ENCODE measurements at places on chromosomes 16 and 17.

DNA sequence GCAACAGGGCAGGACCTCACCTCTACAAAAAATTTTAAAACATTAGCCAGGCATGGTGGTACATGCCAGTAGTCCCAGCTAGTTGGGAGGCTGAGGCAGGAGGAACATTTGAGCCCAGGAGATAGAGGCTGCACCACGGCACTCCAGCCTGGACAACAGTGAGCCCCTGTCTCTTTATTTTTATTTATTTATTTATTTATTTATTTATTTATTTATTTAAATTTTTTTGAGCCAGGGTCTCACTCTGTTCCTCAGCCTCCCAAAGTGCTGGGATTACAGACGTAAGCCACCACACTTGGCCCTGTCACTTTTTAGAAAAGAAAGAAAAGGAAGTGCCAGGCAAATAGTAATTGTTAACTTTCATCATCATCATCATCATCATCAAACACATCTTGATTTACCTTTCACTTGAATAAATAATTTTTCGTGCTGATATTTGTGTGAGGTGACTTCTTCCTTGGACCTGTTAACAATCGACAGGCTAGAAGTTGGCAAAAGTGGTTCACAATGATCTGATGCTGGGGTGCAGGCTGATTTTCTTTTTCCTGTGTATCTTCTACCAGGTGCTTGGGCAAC, 6.6 kb downstream of the PALB2 start:
- no peak for DNase-seq

DNA sequence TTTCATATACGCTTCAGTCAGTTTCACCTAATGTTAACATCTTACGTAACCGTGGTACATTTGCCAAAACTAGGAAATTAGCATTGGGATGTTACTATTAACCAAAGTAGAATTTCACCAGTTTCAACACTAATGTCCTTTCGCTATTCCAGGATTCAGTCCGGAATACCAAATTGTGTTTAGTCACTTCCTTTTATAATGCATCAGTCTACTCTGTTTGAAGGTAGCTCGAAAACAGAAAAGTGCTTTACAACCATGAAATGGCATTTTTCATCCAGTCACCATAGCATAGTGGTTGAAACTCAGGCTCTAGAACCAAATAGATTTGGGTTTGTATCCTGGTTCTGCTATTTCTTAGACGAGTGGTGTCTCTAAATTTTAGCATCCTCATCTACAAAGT, 29.4 kb downstream of the AP2B1 start:
- no peak for DNase-seq

DNA sequence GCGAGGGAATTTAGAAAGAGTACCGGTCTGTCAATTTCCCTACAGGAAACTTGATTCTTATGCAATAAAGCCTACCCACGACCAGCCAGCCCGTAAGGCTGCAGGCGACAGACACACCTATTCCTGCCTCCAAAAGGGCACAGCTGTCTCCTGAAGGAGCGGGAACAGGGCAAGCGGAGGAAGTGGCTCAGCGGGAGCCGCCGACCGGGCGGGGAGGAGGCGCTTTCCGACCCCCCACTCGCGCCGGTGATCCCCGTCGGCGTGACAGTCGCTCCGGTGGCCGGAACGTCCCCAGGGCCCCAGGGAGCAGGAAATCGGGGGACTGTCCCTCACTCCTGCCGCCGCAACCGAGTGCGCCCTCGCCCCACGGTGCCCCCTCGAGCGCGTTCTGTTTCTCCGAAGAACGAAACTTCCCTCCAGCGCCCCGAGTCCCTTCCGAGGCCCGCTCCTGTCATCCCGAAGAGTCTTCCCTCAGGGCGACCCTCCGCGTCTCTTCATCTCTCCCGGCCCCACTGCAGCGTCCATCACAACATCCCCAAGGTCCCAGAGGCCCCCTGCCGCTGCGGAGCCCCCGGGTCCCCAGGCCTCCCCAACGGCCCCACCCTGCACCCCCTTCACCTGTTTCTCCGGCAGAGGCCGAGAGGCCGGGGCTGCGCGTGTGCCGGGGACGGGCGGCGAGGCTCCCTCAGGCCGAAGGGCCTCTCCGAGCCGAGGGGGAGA, 421 bp downstream of the STAT3 start:
- DNase-seq, result no peak

DNA sequence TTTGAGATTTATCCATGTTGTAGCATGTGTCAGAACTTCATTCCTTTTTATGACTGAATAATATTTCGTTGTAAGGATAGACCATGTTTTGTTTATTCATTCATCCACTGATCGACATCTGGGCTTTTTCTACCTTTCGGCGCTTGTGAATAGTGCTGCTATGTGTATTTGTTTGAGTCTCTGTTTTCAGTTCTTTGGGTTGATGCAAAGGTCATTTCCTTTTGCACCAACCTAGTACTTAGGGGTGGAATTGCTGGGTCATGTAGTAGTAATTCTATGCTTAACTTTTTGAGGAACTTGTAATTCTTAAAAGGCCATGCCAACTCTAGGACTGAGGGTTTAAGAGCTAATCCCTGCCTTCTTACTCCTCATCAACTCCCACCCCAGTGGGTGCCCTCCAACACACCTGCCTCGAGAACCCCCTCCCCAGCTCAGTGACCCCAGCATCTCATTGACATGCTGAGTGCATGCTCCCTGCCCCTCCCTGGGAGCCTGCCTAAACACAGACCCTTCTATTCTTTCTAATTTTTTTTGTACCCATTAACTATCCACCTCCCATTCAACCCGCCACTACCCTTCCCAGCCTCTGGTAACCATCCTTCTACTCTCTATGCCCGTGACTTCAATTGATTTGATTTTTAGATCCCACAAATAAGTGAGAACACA, 51.2 kb downstream of the ABAT start:
- no peak for DNase-seq

GRCh38 chr17:80095038-80095843, 6.1 kb upstream of the GAA start:
- DNase-seq, result no peak

- no peak for DNase-seq
Measured at GRCh38 chr17:21171970-21172510, 41.9 kb downstream of the TMEM11 start.

DNA sequence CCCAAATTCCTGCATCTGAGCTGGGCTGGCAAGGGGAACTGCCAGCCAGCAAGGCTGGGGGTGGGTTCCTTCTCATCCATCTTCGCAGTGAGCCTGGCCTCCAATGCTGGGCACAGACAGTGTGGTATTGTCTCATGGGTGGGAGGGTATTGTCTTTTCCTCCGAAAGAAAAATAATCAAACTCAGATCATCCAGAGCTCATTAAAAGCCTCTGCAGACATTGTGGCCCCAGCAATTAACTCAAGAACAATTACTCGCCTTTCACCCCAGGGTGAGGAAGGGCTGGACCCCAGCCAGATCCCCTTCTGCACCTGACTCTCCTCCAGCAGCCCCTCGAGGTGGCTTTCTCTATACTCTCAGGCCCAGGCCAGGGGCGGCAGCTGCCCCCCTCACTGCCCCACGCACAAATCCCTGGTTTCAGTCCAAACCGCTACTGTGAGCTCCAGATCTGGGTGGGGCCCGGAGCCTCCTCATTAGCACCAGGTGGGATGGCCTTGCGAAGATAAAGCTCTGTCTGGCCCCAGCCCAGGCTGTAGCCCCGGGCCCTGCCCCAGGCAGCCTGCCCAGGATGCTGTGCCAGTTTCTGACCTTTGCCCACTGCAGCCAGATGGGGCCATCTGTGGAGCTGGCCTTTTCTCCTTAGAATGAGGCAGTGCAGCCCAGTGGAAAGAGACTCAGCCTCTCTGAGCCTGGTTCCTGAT, 2.3 kb upstream of the KRT15 start:
- no peak for DNase-seq

DNA sequence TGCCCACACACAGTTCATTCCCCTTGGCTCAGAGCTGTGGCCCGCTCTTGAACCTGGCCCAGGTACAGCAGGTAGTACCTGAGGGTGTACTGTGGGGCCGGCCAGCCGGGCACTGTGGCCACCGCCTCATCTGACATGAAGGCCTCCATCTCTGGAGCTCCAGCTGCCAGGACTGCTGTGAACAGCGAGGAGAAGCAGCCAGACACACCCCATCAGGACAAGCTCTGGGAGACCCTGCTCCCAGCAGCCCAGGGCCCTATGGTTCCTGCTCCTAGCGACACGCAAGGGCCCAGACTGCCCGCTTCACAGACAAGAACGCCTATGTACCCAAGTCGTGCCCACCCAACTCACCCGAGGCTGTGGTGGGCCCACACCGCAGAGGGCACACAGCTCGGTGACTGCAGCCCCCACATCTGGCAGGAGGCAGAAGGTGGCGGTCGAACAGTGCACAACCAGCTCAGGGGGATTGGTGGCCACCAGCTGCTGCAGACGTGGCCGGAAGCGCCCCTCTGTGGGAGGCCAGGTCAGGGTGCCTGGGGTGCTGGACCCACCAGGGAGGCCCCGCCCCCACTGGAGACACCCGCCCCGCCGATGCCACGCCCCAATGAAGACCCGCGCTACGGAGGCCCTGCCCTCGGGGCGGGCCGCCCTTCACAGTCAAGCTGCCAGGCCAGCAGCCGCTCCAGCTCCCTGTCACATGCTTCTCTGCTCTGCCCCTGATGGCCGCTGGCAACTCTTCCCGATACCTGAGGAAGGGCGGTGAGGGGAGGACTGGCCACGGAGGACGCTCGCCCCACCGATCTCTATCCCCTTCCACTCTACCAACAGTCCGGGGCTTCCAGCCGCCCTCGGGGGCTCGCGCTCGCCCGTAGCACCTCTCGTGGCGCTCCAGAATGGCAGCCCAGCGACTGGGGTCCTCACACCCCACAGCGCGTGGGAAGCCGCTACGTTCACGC, 1.1 kb upstream of the STUB1 start:
- DNase-seq, result no peak

- DNase-seq, result no peak
Measured at GRCh38 chr16:2511128-2511800, 2.5 kb upstream of the ATP6V0C start.

DNA sequence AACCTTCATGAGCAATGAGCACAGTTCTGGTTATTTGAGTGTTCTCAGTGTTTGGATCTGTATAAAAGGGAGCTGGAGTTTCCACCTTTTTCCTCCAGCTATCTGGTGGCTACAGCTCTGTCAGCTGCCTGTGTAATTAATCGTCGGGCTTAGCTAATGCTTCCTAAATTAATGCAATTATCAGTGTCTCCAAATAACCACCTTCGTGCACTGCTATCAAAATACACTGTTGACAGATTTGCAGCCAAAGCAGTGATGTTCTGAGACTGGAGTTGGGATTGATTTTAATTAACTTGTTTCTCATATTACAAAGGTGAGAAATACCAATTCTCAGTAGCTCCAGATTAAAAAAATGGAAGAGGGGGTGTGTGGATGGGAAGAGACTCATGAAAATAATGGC, 325.8 kb downstream of the CBLN1 start:
- no peak for DNase-seq

- DNase-seq, result no peak
Measured at GRCh38 chr16:9039210-9039609, 52.2 kb upstream of the HAPSTR1 start.

GRCh38 chr17:55174133-55174532, 90.6 kb upstream of the HLF start:
- DNase-seq, result no peak

- DNase-seq, result no peak
Measured at GRCh38 chr17:17845046-17845775, 8.4 kb upstream of the SREBF1 start.

- no peak for DNase-seq
Measured at GRCh38 chr17:42667088-42667951, 8.2 kb downstream of the TUBG2 start.

GRCh38 chr17:10077561-10078299, 120.7 kb downstream of the GAS7 start:
- DNase-seq, result no peak

DNA sequence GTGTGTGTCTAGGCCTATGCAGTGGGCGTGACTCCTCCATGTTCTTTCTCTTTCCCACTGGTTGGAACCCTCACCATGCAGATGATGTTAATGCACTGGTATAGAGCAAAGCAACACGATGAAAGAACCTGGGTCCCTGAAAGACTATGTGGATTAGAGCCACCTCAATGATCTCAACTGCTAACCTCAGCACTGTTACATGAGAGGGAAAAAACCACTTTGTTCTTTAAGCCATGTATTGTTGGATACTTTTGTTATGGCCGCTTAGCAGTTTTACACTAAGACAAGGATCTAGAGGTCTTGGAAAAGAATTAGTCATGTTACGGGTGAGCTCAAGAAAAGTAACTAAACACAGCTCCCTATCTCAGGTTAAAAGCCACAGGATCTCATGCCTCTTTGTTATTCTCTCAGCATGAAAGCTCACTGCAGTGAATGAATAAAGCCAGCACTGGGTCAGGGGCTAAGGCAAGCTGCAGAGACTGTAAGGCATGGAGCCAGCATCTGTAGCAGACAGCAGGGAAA, 56.6 kb upstream of the RBBP6 start:
- no peak for DNase-seq

GRCh38 chr17:12078791-12079190, 58.1 kb downstream of the MAP2K4 start:
- DNase-seq, result no peak

DNA sequence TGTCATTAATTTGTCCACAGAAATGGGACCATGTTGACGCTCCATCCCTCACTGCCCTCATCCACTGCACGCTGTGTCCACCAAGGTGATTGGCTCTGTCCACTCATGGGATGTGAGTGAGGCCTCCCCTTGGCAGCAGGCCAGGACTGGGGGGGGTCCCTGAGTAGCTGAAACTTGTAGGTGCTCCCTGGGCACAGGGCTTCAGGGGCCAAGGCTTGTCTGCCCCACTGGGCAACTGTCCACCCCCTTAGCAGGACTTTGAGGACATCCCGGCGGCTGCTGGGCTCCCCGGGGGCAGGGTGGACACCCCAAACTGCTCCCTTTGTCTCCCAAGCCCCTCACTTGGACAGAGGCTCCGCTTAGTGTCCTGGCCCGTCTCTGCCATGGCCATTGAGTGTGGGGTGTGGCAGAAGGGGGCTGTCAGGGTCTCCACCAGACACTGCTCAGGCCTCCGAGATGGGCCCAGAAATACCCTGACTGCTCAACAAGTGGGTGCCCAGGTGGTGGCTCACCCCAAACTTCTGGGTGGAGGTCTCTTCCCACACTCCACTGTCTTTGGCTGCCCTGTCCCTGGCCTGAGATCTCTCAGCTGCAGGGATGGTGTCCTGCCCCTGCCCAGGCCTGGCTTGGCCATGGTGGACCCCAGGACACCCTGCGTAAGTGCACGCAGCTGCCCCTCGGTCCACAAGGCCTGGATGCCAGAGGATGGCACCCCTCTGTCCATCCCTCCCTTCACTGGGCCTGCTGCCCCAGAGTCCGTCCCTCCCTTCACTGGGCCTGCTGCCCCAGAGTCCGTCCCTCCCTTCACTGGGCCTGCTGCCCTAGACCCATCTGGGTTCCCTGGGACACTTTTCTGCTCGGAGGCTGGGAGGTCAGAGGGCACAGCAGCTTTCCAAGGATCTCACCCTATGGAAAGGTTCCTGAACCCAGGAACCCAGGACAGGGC, 2.9 kb upstream of the RAB40C start:
- no peak for DNase-seq

- no peak for DNase-seq
Measured at GRCh38 chr17:39920218-39921210, 2.1 kb upstream of the GSDMB start.

DNA sequence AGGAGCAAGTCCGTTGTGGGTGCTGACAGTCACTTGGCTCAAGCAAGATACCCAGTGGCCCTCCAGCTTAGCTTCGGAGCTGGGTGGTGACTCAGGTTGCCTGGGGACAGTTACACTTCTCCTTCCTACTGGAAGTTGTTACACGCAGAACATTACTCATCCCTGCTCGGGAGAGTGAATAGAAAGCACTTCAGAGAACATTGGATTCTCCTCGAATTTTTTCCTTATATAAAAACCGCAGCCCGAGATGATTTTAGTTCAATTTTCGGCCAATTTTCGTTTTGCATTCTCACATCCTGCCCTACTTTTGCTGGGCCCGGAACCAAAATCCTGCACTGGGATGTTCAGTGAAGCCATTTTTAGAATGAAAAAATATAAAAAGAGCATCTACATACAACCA, 99.7 kb downstream of the ELAC2 start:
- DNase-seq, result no peak

Data from cortex of kidney (tissue), 1 donor.